ENCODE measurements at places on chromosomes 3 and 15. TPM values are rescaled to one million over a fixed set of nuclear protein-coding genes. Genes with fewer than 3 reads are reported as not detected.

The TNNC1 gene
- 0.61 TPM for total RNA-seq

DNA sequence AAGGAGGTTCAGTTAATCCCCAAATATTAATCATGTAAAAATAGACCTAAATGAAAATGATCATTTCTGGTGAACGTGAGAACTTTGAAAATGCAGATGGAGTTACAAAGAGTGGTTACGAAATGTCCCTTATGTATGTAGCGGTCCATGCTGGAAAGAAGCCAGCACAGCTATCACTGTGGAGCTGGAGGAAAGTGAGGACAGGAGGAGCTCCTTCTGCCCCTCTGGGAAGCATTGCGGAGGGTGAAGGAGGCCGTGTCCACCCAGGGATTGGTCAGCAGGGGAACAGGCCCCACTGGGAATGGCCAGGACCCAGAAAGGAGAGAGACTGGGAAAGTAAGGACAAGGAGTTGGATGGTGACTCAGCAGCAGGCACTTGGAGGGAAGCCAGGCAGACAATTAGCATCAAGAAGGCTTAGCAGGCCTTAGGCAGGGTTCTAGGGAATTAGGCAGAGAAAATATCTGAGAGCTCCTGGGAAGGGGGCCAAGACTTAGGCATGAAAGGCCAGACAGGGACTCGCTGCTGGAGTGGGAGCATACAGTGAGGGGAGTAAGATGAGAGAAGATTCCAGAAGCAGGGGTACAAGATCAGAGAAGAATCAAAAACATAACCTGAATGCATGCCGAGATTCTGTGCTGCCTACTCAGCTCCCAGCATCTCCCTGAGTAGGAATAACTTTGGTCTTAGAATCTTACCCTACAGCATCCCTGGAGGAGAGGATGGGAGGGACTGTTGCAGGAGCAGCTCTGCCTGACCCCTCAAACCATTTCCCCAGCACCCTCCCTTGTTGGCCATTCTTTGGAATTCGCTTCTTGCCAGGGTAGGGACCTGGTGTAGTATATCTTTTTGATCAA lies 171.0 kb upstream of the UMPS start:
- H3K4me3 ChIP-seq, result no peak overlapping the region
- peaks cover 28% of the 10 kb centered on the region for H3K4me1 ChIP-seq

- H3K27ac ChIP-seq, result no peak overlapping the region
- H3K36me3 ChIP-seq, result no peaks in the 10 kb centered on the region
- no peaks in the 10 kb centered on the region for H3K27me3 ChIP-seq
- H3K4me3 ChIP-seq, result no peak overlapping the region
Measured at GRCh38 chr15:63944681-63944955, 101.7 kb downstream of the DAPK2 start.

The GMPPB gene
- total RNA-seq, result 84.3 TPM

DNA sequence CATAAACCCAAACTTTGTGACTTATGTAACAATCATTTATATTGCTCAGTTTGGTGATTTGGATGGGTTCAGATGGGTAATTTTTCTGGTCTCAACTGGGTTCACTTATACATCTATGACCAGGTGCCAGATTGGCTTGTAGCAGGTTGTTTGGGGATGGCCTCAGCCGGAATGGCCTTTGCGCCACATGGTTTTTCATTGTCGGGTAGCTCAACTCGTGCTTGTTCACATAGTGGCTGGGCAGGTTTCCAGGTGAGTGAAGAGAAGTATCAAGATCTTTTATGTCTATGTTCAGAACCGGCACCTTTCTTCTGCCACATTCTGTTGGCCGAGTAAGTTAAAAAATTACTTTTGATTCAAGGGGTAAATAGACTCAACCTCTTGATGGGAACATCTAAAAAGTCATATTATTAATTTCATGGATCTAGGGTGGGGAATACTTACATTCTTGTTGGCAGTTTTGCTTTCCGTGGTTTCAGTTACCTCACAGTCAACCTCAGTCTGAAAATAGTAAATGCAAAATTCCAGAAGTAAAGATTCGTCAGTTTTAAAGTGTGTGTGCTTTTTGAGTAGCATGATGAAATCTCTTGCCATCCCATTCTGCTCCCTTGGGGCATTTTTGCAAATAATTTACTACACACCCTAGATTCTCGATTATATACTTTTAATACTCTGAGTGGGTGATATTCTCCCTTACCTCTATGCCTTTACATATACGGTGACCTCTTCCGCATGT lies 745.7 kb upstream of the CCDC54 start:
- H3K27me3 ChIP-seq, result no peaks in the 10 kb centered on the region
- peak overlapping the region; percentile 8 for H3K4me3 ChIP-seq
- DNase-seq, result no peak
- H3K36me3 ChIP-seq, result no peaks in the 10 kb centered on the region
- peaks cover 35% of the 10 kb centered on the region for H3K4me1 ChIP-seq

The MYD88 gene
- 19.7 TPM for total RNA-seq
